HT-29 (cell line): ENCODE measurements at places on chromosomes 13 and 19.

DNA sequence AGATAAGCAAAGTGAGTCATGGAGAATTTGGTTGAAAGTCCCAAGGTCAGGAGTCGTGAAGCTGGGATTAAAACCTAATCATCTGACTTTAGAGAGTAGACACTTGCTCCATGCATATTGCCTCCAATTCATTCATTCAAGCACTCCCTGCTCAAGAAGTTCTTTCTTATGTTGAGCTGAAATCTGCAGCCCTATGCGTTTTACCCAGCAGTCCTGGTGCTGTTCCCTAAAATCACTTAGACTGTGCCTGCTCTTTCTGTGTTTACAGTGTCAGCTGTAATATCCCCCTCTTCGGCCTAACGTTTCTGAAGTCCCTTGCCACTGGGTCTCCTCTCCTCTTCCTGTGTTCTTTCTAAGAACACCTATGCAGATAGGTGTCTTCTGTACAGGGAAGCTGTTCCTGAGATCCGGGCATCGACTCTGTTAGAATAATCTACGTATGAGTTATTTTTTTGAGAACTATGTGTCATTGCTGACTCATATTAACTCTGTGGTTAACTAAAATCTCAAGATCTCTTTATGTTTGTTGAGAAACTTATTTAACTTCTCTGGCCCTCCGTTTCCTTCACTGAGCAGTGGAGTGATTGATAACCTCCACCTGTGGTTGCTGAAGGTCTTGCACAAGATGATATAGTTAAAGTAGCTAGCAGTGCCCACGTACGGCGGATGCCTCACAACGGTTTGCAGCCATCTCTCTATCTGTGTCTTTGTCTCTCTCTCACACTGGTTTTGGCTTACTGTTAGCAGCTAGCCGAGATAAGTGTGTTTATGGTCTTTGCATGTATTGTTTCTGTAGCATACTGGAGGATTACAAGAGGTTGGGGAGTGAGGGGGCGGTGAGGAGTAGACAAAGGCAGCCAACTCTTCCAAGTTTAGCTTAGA, 4.7 kb downstream of the ALOX5AP start:
- DNase-seq: peak; percentile 64

DNA sequence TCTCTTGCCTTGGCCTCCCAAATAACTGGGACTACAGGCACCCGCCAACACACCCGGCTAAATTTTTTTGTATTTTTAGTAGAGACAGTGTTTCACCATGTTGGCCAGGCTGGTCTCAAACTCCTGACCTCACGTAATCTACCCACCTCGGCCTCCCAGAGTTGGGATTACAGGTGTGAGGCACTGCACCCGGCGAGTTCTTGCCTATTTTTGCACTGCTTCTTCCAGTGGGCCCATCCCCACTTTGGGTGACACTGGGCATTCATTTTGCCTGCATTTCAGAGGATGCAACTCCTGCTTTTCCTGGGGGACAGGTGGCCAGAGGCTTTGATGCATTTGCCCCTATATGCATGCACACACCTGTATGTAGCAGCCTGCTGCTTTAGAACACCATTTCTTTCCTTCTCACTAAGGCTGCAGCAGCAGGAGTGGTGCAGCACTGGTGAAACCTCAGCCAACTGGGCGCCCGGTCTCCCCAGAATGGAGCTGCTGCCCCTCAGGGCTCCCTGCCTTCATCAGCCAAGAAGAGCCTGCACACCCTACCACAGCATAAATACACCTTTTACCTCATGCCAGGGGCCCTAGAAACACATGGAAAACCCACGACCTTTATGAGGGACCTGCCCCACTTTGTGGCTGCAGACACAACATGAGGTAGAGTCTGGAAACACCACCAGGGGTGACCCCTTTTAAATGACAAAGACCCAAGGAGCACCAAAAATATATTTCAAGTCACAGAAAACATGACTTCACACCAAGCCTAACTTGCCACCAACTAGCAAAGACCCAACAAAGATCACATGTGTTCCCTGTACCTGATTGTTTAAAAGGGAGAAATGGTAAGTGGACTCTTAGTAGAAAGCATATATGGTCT, 36.8 kb upstream of the POP4 start:
- DNase-seq: no peak

- DNase-seq: no peak
Observed at GRCh38 chr13:110297766-110298504, 9.0 kb downstream of the COL4A1 start.

DNA sequence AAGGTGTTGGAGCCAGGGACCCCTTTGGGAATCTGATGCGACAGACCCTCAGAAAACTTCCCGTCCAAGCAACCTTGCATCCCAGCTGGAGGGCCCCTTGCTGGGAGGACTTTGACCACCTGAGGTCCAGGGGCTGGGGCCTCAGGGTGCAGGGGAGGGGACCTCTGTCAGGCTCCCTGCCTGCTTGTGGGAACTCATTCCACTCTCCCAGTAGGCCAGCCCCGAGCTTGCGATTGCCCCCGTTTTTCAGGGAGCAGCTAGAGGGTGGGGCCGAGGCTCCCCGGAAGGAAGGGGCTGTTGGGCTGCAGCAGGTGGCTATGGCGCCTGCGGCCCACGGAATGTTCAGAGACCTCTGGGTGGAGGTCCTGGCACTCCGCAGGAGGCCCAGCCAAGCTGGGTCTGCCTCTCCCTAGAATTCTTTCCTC, 2.8 kb downstream of the GNA11 start:
- DNase-seq: no peak

- DNase-seq: no peak
Observed at GRCh38 chr13:85564598-85564997, 234.6 kb downstream of the SLITRK6 start.

DNA sequence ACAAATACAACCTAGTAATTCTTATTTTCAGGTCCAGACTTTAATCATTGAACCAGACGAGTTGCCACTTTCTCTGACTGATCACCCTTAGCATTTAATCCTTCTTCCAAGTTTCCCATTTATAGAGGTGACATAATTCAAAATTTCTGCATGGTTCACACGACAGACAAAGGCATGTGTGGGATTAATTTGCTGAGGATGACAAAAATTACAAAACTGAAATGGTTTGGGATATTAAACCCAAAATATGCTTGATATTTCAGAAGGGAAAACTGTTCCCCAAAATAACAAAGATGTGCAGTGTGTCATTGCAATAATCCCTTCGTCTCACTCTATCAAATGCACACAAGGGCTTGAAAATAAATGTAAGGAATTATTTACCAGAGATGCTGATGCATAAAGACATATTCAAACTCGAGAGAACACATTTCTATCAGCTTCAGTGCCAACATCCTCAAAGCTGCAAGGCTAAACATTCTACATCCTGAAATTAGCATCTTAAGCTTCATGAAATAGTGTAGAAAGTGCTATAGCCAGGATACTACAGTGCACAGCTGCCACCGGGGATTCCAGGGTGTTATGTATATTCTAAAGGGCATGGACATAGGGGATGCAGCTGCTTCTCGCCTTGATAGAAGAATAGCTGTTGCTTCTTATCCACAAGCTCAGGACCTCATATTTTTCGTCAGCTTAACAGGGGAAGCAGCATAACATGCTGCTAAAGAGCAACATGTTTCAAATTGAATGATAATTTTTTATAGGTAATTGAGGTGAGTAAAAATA, 198.7 kb upstream of the SLITRK1 start:
- DNase-seq: no peak

GRCh38 chr19:41617941-41618730, 8.7 kb downstream of the CEACAM4 start:
- DNase-seq: no peak

- no peak for DNase-seq
Observed at GRCh38 chr13:81318231-81319019, 977.5 kb upstream of the SPRY2 start.

DNA sequence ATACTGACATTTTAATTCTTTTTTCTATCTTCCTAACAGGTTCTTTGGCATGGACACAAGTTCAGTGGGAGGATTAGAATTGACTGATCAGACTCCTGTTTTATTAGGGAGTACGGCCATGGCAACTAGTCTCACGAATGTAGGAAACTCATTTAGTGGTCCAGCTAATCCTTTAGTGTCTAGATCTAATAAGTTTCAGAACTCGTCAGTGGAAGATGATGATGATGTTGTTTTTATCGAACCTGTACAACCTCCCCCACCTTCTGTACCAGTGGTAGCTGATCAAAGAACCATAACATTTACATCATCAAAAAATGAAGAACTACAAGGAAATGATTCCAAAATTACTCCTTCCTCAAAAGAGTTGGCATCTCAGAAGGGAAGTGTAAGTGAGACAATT, 34.5 kb downstream of the ZMYM2 start:
- no peak for DNase-seq

DNA sequence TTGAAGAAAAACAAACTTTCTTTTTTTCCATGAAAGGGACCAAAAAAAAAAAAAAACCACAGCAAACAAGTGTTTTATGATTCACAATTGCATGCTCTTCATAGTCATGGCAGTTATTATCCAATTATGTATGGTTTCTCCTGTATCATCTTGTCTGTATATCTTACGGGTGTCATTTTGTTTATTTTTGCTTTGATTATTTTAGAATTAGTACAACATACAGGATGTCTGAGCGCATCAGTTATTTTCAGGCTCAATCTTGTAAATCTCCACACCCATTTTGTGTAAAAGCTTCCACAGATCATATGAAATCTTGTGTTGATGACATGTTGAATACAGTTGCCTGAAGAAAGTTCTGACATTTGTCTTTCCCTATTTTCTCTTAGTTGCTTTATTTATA, 280.3 kb downstream of the KLF5 start:
- DNase-seq: no peak

DNA sequence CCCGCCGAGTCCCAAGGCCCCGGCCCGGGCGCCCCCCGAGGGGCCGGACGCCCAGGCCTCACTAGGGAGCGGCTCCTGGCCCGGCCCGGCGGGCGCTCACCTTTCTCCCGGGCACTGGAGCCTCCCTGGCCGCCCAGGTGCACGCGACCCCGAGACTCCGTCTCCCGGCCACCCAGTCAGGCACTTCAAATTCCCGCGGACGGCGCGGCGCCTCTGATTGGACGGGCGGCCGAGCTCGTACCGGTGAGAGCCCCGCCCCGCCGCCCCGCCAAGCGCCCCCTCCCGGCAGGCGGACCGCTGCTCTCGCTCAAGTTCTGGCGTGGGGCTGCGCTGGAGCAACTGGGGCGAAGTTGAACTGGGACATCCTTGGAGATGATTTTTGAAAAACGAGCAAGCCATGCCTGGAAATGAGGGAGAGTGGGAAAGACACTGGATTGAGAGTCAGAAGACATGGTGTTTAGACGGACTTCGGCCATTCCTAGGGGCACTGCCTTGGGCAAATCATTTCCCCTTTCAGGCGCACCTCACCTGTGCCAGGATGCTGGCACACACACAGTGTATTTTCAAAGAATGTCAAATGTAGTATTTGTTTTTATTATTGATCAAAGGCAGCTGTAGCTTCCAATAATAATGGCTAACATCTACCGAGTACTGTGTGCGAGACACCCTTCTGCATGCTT, 485.3 kb downstream of the UQCRFS1 start:
- DNase-seq: no peak

DNA sequence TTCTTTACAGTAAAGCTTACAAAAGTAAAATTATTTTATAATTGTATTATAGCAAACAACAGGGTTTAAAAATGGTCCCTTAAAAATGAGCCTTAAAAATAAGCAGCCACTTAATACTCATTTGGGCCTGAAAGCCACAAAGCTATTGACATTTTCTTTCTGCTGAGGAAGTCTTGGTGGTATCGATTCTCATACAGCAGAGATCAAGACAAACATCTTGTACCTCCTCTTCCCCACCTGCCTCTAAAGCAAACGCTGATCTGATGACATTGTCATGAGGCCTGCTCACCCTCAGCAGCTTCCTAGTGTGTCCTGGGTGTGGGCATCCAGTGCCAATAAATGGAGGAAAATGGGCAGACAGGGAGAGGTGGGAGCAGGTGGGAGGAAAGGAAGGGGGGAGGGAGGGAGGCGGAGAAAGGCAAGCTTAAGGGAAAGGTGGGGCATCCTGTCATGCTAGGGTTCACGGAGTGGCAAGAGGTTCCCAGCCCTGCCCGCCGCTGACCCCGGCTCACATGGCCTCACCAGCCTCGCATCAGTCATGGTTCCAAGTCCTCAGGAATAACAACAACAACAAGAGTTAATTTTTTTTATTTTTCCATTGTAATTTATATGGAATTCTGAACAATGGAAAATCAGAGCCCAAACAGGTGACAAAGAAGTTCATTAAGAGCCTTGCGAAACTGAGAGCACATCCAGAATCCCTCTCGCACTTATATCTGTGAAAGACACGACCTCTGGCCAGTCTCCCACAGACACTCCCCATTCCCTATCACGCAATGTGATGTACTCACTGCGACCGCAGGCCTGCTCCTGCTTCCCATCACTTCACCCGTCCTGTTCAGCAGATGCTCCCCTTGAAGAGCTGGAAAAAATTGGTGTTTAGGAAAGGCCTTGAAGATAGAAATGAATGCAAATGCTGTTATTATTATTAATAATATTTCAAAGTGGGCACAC, 15.1 kb upstream of the ATP11A start:
- DNase-seq: no peak

DNA sequence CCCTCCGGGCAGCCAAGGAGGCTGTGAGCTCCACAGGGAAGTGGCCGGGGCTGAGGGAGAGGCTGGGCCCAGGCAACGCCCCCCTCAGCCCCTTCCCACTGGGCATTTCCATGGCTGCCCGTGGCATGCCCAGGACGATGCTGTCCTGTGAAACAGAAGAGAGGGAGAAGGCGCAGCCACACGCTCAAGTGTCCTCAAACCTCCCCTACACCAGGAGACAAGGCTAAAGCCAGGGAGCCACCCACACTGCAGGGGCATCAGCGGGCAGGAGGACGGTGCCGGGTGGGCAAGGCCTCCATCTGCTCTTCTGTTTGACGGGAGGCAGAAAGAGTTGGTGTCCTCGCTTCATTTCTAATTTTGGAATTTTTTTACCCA, 14.2 kb upstream of the PROZ start:
- no peak for DNase-seq

GRCh38 chr13:97573011-97573410, 139.0 kb downstream of the RAP2A start:
- DNase-seq: no peak

GRCh38 chr13:114185182-114185971, 6.3 kb downstream of the CFAP97D2 start:
- DNase-seq: no peak

DNA sequence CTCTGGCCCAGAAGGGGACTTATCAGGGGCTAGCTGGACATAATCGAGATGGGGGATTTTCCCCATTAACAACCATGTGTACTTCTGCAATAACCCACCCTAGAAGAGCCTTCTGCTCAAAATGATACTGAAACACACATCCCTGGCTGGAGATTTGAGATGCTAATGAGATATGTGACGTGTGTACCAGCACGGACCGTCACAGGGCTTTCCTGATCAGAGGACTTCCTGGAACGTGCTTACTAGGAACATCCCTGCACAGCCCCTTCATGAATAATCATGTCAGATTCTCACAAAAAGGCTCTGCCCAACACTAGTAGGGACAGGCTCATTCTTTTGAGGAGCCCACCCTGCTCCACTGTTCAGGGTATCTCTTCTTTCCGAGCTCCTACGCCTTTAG, 6.5 kb upstream of the ERVV-1 start:
- DNase-seq: no peak

DNA sequence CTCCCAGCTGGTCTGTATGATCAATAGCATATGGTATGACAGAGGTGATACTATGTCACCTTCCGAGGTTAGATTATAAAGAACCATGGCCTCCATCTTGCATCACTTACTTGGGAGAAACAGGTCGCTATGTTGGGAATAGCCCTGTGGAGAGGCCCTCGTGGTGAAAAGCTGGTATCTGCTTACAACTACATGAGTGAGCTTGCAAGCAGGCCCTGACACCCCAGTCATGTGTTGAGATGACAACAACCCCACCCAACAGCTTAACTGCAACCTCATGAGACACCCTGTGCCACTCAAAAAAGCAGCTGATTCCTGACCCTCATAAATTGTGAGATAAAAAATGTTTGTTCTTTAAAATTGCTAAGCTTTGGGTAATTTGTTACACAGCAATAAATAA, 18.8 kb downstream of the MTRF1 start:
- DNase-seq: no peak
